ENCODE measurements at places on chromosomes 6 and 20. TPM values are rescaled to one million over a fixed set of nuclear protein-coding genes. Genes with fewer than 3 reads are reported as not detected.

ATP9A gene
- 37.6 TPM for total RNA-seq

CUL9 gene
- total RNA-seq = 32.8 TPM

- DNase-seq = no peak
These were observed 112.0 kb upstream of the SIRPA start for GRCh38 chr20:1783245-1783644.

- DNase-seq = peak; percentile 58
These were observed 188.8 kb downstream of the HIVEP2 start for GRCh38 chr6:142756215-142756630.

GRCh38 chr6:100691972-100692371, 189.2 kb downstream of the ASCC3 start:
- DNase-seq = no peak

DNA sequence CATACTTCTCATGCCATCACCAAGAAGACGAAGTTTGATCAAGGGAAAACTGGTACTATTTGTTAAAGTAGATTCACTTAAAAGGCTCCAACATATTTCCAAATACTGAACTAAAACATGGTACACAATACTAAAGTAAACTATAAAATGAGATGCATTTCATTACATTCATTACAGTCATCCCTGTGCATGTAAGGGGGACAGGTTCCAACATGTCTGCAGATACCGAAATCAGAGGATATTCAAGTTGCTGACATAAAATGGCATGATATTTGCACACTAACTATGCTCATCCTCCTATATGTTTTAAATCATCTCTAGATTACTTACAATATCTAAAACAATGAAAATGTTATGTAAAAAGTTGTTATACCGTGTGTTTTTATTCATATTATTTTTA, 893.9 kb upstream of the MANEA start:
- DNase-seq = no peak

GRCh38 chr6:43723737-43724295, 36.2 kb upstream of the MRPS18A start:
- DNase-seq = no peak

GRCh38 chr6:4801491-4802110, 25.4 kb downstream of the CDYL start:
- DNase-seq = no peak

- DNase-seq = no peak
These were observed 55.8 kb downstream of the CDH22 start for GRCh38 chr20:46252352-46253091.

DNA sequence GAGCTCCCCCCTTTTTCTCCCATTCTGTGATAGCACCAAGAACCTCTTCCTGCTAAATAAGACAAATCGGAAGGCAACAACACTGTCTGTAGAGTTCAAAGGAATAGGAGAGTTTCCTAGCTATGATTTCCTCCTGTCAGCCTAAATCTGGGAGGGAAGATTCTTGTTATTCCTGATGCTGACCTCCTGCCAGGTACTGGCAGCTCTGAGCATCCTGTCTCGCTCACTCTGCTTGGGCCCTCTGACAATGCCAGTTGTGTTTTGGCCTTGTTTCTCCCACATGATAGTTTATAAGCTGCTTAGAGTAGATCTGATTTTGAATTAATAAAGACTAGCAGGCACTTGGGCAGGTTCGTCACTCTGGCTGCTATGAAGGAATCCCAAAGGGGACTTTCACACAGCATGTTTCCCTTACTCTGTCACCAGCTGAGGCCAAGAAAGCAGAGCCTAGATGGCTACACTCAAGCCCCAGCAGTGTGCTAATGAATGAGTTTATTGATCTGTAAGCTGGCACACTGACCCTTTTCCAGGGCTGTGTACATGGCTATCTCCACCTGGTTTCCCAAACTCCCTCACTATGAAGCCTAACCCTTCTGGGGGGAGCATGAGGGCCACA, 52.3 kb downstream of the UQCC1 start:
- no peak for DNase-seq

DNA sequence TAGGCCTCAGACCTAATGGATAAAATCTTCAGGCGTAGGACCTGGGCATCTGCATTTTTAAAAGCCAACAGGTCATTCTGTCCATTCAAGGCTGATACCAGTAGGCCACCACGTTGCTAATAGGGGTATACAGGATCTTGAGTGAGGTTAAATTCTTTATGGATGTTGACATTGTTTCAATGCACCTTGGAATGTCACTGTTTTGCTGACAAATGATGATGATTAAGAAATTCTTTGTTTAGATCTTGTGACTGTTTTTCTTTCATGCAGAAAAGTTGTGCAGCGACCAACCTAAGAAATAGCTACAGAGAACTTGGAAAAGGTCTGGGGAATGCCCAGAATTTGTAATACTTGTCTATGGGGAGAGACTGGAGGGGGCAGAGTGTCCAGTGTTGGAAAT, 101.1 kb upstream of the CLDN20 start:
- no peak for DNase-seq

LRRC73 gene
- not detected for total RNA-seq

- DNase-seq = no peak
These were observed 76.7 kb upstream of the SYNJ2 start for GRCh38 chr6:157904999-157905398.

DNA sequence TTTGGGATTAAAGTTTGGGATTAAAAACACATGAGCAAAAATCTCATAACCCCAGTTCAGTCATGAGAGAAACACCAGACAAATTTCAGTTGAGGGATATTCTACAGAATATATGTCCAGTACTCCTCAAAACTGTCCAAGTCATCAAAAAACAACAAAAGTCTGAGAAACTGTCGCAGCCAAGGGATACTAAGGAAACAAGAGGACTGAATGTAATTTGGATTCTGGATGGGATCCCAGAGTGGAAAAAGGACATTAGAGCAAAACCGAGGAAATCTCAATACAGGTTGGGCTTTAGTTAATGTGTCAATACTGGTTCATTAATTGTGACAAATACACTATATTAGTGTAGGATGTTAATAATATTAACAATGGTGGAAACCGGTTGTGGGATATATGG, 219.3 kb downstream of the BCKDHB start:
- no peak for DNase-seq

PDE7B gene
- 0.34 TPM for total RNA-seq

- DNase-seq = no peak
These were observed 10.0 kb downstream of the CST5 start for GRCh38 chr20:23869520-23869919.

DNA sequence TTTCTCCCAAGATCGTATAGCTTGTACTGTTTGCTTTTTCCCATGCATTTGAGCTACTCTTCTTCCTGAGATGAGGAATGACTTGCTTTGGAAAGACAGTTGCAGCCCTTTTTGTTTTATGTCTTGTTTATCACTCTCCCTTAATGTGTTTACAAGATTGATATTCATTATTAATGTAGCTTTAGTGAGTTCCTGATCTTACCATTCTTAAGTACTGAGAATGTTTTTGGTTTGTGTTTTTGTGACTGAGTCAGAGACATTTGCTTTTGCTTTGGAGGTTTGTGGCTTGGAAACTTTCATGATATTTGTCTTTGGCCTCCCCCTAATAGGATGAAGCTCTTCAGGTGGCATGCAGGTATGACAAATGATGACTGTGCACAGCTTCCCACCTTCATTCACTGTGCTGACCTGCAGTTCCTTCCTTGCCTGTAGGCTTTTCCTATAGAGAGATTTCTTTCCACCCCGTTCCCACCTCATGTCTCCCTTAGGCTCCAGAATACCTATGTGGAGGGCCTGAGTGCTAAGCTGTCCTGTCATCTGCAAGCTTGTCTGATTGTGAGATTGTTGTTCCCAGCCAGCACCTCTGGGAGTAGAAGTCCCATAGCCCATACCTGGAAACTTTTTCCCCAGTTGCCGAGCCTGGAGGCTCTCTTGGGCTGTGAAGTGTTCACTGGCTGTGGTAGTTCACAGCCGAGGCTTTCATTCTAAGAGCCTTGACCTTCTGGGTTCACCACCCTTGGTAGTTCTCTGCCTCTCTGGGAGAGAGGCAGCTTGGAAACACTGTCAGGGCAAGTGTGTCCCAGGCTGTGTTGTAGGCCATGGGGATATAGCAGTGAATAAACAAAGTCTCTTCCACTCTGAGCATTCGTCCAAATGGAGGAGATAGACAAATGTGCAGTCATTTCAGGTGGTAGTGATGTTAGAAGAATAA, 27.1 kb downstream of the CDS2 start:
- no peak for DNase-seq

DNA sequence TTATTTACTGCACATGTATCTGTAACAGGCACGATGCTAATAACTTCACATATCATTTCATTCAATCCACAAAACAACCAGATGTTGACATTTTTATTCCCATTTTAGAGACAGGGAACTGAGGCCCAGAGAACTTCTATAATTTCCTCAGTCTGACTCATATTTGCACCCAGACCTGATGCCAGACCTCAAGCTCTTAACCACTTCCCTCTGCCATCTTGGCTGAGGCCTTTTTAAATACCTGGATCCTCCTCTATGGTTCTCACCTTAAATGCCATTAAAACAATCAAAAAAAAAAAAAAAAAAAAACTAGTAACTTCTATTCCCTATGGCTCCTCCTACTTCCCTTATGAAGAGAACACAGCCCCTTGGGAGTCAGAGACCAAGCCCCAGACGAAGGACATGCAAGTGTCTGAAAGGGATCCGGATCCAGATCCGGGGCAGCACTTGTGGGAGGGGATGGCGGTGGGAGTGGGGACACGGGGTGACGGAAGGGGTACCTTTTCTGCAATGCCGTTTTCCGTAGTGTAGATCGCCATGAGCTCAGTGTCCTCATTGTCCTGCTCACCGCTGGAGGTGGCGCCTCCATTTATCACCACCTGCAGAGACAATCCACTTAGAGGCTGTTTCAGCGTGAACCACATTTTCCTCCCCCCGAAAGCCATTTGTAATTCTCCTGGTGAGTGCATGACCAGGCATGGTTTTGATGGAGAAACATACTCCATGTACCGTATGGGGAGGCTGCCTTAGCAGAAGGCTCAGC, 88.7 kb downstream of the SLC23A2 start:
- DNase-seq = no peak

DNA sequence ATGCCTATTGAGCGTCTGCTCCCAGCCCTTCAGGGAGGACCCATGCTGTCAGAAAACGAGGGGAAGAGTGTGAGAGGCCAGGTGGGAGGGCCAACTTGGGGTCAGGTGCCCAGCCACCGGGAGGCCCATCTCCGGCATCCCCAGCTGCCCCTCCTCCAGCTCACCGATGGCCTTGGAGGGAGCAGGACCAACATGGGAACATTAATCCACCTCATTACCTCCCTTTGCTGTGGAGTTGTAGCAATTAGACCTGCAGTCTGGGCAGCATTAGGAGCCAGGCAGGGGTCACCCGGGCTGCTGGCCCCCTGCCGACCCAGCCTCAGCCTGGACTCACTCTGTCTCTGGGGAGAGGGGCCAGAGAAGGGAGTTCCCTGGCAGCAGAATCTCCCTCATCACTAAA, 25.1 kb downstream of the DLGAP4 start:
- DNase-seq = no peak

GRCh38 chr20:32285621-32286371, 8.3 kb downstream of the KIF3B start:
- DNase-seq = no peak

DNA sequence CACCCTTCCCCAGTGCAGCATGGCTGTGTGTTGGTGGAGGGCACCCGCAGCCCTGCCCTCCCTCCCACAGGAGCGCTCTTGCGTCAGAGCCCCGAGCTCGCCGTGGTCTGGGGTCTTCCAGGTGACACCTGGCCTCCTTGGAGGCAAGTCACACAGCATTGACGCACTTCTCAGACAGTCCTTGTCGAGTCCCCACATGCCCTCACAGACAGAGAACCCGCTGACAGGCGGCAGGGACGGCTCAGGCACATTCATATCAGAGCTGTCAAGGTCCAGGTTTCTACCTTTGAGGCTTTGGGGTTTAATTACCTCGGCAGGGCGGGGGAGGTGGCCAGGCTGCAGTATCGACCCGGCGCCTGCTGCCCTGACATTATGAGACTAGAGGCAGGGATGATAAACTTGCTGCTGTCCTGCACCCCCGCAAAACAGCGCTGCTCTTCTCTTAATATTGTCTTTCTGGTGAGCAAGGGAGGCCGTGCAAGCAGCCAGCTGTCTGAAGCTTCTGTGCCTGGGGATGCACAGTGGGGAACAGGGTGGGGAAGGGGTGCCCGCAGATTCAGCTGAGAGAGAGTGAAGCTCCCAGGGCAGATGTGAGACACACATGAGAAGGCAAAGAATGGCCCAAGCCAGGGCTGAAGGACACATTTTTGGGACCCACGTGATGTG, 4.7 kb downstream of the NPEPL1 start:
- DNase-seq = no peak

- DNase-seq = peak; percentile 26
These were observed 266.7 kb upstream of the SULF2 start for GRCh38 chr20:48051794-48052474.

ALDH8A1 gene
- 9.3 TPM for total RNA-seq

DNA sequence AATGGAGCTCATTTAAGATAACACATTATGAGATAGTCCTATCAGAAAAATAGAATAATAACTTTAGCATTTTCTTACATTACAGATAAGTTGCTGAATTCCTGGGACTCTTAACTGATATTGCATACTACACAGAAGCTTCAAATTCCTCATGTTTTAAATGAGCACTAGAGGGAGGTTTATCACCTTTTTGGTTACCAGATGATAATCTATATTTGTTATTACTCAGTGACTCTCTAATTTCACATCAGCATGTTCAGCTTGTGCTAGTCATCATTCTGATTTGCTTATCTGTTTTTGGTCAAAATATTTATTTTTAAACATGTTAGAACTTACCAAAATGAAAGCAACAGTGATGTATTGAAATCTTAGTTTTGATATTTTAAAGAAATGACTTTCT, 20.5 kb upstream of the GJA10 start:
- DNase-seq = no peak

DNA sequence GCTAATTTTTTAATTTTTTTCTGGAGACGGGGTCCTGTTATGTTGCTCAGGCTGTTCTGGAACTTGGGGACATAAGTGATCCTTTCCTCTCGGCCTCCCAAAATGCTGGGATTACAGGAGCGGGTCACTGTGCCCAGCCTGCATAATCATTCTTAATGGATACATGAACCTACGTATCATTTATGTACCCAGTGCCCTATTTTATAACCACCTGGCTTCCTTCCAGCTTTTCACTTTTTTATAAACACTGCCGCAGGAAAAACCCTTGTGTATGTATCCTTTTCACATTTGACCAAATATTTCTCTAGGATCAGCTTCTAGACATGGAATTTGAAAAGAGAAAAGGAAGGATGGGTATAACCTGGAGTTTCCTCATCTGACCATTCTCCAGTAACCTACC, 85.6 kb upstream of the RIN2 start:
- DNase-seq = no peak

MRAP2 gene
- not detected for total RNA-seq

DNA sequence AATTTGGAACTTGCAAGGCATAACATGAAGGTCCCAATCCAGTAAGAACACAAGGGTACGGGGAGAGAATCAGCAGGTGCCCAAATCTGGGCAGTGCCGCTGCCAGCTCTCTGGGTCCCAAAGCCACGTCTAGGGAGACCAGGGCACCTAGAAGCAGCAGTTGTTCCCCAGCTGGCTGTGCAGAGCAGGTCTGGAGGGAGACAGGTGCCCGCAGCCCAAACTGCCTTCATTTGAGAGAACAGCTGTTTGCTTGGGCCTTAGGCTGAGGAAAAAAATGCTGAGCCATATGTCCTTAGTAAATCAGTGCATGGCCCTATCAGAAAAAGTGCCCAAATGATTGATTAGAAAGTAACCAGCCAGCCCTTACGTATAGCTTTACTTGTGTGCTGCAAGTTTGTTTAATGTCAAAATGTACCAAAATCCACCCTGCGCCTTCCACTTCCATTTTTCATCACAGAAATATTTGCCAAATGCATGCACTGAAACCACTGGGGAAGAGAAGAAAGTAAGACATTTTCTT, 9.1 kb upstream of the PRELID3B start:
- no peak for DNase-seq

- no peak for DNase-seq
These were observed 67.8 kb upstream of the EDN3 start for GRCh38 chr20:59232618-59233017.

SDC4 gene
- total RNA-seq = 155 TPM

All from kidney epithelial cell (primary cell).